ENCODE measurements at places on chromosomes 3 and 15. TPM values are rescaled to one million over a fixed set of nuclear protein-coding genes. Genes with fewer than 3 reads are reported as not detected.

DNA sequence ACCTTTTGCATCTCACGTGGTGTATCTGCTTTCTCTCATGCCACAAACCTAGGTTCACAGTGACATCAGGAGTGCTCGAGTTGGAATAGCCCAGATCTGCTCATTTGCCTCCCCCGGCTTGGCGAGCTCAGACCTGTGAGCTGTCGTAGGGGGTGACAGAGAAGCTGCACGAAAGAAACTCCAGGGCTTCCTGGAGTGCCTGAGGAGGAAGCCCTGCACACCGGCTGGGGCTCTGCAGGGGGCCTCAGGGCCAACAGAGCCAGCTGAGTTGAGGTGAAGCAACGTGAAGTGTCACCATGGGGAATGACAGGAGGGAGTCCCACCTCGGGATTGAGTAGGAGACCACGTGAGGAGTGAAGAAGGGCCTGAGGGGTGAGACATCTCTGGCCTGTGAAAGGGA lies 62.5 kb downstream of the RPN1 start:
- peaks cover 12% of the 10 kb centered on the region for H3K27me3 ChIP-seq
- H3K27ac ChIP-seq, result no peak overlapping the region
- H3K4me1 ChIP-seq, result peaks cover 4% of the 10 kb centered on the region
- H3K36me3 ChIP-seq, result no peaks in the 10 kb centered on the region
- no peak for DNase-seq

Gene ADPRH
- 3.3 TPM for total RNA-seq

Gene OR5H15
- not detected for total RNA-seq

DNA sequence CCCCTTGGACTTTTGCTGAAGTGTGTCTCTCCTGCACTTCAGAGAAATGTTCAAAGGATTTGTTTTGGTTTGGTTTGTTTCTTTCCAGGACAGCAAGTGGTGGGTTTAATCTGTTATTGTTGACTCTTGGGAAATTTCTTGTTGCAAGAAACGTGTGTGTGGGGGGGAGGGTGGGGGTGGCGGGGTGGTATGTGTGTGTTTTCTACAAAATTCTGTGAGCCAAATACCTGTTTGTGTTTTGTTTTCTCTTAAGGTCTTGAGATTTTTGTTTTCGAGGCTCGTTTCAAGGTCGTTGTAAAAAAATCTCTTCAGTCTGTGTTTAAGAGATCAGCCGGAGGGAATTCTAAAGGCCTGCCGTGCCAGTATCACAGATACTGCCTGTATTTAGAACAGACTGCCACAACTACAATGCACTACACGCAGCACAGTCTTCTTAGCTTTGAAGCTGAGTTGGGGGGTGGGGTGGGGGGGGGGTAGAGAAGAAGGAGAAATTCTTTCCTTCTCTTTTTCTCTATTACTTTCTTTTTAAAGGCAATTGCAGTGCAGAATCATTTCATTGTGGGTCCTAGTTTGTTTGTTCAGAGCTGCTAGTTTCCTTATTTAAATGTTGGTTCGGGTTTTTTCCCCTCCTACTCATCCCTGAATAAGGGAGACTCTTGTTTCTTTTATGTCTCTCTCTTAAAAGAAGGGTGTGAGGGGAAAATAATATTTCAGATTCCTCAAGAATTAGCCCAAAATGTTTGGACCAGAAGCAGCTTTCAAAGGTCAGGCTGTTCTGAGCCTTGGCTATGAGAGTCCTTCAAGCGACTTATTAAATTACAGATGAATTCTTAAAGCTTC lies 1.4 kb upstream of the BCL6 start:
- H3K27me3 ChIP-seq, result no peaks in the 10 kb centered on the region
- peaks cover 56% of the 10 kb centered on the region for H3K4me1 ChIP-seq
- peak overlapping the region; percentile 97 for H3K4me3 ChIP-seq
- no peak for DNase-seq
- no peaks in the 10 kb centered on the region for H3K36me3 ChIP-seq

GRCh38 chr3:170128259-170128976 lies 53.1 kb downstream of the PHC3 start:
- H3K27me3 ChIP-seq, result no peaks in the 10 kb centered on the region
- H3K36me3 ChIP-seq, result peaks cover 22% of the 10 kb centered on the region
- no peak overlapping the region for H3K27ac ChIP-seq
- H3K4me1 ChIP-seq, result no peaks in the 10 kb centered on the region
- DNase-seq, result no peak

DNA sequence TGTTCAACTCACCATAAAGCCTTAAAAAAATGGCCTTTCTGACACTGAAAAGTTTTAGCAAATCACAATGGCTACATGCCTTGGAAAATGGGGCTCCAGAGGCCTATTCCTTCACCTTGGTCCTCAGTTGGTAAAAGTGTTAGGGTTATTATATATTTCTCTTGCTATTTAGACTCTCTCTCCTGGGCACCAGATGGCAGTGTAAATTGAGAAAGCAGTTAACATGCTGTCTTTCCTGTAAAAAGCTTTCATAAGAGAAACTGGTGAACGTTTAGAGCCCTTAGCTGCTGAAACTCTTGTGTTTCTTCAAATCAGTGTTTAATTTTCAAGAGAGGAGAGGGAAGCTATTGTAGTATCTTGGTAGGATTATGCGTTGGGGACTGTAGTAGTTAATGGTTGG lies 89.9 kb downstream of the LRTM1 start:
- H3K27me3 ChIP-seq, result peaks cover 11% of the 10 kb centered on the region
- DNase-seq, result no peak
- no peak overlapping the region for H3K27ac ChIP-seq
- H3K4me3 ChIP-seq, result no peak overlapping the region
- H3K4me1 ChIP-seq, result peaks cover 12% of the 10 kb centered on the region

Gene SUCNR1
- 0.75 TPM for total RNA-seq

Gene LRRC31
- 1.4 TPM for total RNA-seq

Gene DOCK3
- total RNA-seq, result 5.9 TPM

GRCh38 chr15:65309882-65310418 lies 5.5 kb downstream of the RNU5B-1 start:
- H3K27me3 ChIP-seq, result peaks cover under 1% of the 10 kb centered on the region
- H3K36me3 ChIP-seq, result no peaks in the 10 kb centered on the region

- DNase-seq, result no peak
- peaks cover 5% of the 10 kb centered on the region for H3K4me1 ChIP-seq
Measured at GRCh38 chr3:23981136-23981535, 36.0 kb downstream of the NR1D2 start.

DNA sequence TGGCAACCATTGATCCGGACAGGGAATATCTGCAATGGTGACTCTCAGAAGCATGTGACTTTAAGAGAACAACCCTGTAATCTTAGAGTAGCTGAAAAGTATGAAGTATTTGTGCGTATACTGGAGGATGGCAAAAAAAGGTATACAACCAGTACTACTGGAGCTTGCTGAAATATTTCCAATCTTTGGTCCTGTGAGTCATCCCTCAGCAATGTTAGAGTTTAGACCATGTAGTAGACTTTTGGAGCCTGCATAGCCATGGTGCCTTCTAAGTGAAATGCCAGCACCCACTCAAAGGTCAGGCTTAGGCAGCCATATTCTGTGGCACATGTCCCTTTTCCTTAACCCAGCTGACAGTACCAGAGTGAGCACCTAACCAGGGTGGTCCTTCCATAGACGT lies 429.4 kb downstream of the NTRK3 start:
- H3K36me3 ChIP-seq, result no peaks in the 10 kb centered on the region
- DNase-seq, result no peak
- peaks cover 60% of the 10 kb centered on the region for H3K27me3 ChIP-seq
- no peak overlapping the region for H3K4me3 ChIP-seq
- no peak overlapping the region for H3K27ac ChIP-seq
- no peaks in the 10 kb centered on the region for H3K4me1 ChIP-seq

GRCh38 chr3:56980798-56981390 lies 79.6 kb upstream of the SPATA12 start:
- H3K27me3 ChIP-seq, result no peaks in the 10 kb centered on the region
- H3K4me1 ChIP-seq, result peaks cover 26% of the 10 kb centered on the region
- H3K27ac ChIP-seq, result no peak overlapping the region
- no peak for DNase-seq
- no peak overlapping the region for H3K4me3 ChIP-seq

Gene B3GALNT1
- 19.6 TPM for total RNA-seq

Measured in type B pancreatic cell (in vitro differentiated cells).